ENCODE measurements at places on chromosomes 13 and 19.

DNA sequence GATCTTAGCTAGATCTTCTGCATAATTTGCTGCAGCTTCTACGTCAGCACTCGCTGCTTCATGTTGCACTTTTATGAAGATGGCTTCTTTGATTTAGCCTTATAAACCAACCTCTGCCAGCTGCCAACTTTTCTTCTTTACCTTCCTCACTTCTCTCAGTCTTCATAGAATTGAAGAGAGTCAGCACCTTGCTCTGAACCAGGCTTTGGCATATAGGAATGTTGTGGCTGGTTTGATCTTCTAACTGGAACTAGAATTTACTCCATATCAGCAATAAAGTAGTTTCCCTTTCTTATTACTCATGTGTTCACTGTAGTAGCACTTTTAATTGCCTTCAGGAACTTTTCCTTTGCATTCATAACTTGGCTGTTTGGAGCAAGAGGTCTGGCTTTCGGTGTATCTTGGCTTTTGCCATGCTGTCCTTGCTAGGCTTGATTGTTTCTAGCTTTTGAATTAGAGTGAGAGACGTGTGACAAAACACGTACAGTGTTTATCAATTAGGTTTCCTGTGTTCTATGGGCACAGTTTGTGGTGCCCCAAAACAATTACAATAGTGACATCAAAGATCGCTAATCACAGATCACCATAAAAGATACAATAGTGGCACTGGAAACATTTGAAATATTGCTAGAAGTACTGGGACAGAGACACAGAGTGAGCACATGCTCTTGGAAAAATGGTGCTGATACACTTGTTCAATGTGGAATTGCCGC, 50.7 kb downstream of the NDFIP2 start:
- peak; percentile 7 for DNase-seq

DNA sequence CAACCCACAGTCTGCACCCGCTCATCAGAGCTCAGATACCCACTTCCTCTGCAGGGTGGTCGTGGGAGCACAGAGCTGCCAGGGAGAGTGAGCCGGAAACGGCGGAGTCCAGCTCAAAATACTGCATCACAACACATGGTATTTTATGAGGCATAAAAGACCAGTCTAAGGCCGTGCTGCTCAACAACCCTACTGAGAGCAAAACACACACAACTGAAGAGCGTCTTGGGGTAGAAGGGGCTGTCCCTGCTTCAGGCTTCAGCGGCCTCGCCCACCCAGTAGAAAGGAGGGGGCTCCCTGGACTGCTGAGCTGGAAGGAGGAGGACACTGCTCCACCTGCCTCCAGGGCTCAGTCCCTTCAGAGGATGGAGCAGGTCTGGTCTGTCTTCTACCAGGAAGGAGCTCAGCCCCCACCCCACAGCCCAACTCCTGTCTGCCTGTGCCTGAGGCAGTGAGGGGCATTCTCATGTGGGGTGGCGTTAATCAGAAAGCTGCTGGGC, 36.9 kb downstream of the NAXD start:
- DNase-seq, result no peak

GRCh38 chr19:50178320-50178719, 15.2 kb upstream of the IZUMO2 start:
- DNase-seq, result no peak

DNA sequence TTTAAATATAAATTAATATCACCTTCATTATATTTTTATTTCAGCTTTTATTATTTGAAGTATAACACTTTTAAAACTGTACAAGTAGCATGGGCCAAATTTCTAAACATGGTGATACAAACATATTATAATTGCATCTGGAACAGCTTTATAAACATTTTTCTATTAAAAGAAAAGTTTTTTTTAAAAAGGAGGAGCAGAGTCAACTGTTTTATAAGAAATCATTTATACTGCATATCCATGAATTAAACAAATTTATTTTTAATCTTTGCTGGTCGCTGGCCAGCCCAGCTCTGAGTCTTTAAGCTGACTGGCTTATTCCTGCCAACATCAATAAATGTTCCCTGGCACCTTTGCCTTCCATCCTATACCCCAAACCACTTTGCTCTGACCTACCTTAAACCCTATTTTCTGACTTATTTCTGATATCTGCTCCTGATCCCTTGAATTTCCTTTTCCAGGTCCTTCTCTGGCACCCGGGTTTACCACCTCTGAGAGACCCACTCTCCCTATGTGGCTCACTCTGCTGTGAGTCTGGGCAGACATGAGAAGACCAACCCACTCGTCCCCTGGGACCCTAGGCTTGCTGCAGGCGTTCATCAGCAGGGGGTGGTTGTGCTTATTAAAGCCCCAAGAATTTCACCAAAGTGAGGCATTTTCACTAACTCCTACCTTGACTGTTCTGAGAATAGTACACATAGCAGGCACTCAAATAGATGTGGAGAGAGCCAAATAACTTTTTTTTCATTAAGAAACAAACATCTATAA, 220.3 kb downstream of the KLF12 start:
- DNase-seq, result no peak

DNA sequence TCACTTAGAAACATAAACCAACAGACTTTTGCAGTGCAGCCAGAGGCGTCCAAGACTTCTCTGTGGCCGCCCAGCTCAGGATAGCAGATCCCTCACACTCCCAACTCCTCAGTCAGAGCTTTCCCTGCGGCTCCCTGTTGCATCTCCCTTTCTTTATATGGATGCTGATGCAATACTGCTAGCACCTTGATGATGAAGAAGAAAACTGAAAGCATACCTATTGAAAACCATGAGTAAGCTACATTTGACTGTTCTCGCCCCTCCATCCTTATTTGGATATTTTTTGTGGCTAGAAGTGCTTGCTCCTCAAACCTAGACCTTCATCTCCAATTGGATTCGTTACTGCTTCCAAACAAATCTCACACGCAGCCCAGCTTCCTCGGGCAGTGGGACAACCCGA, 57.3 kb upstream of the UBL3 start:
- no peak for DNase-seq

GRCh38 chr13:113545455-113545930, 39.1 kb upstream of the TFDP1 start:
- no peak for DNase-seq

- no peak for DNase-seq
Observed at GRCh38 chr19:49455773-49456172, 2.7 kb downstream of the ALDH16A1 start.

DNA sequence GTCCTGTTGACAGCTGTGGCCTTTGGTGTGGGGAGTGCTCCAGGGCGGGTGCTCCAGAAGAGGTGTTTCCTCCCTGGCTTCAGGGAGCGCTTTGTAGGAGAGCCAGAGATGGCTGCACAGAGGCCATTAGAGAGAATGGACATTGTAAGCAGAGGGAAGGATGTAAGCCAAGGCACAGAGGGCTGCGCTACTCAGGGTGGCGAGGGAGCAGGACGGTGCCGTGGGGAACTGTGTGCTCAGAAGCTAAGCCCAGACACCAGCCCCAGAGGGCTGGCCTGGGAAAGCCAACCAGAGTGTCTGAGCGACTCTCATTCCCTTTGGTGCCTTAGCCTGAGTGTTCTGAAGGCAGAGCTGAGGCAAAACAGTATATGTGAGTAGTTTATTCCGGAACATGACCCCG, 92.2 kb downstream of the TSHZ3 start:
- no peak for DNase-seq

DNA sequence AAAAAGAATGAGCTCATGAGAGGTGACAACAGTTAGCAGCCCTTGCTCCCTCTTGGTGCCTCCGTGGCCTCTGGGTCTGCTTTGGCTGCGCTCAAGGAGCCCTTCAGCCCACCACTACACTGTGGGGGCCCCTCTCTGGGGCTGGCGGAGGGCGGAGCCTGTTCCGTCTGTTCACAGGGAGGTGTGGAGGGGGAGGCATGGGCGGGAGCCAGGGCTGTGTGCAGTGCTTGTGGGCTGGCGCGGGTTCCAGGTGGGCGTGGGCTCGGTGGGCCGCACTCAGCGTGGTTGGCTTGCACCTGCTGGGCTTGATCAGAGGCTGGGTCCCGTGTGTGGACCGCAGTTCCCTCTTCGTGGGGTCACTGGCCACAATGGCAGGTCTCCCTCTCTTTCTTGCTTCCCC, 953.4 kb upstream of the PRR20A start:
- no peak for DNase-seq

DNA sequence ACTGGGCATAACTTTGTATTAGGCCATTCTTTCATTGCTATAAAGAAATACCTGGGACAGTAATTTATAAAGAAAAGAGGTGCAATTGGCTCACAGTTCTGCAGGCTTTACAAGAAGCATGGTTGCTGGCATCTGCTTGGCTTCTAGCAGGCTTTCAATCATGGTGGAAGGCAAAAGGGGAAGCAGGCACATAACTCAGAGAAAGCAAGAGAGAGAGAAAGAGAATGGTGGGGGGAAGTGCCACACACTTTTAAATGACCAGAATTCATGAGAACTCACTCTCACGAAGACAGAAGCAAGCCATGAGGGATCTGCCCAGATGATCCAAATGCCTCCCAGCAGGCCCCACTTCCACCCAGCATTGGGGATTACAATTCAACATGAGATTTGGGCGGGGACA, 179.7 kb downstream of the SPRY2 start:
- DNase-seq, result no peak

- no peak for DNase-seq
Observed at GRCh38 chr19:40719414-40719894, 2.5 kb downstream of the ITPKC start.

DNA sequence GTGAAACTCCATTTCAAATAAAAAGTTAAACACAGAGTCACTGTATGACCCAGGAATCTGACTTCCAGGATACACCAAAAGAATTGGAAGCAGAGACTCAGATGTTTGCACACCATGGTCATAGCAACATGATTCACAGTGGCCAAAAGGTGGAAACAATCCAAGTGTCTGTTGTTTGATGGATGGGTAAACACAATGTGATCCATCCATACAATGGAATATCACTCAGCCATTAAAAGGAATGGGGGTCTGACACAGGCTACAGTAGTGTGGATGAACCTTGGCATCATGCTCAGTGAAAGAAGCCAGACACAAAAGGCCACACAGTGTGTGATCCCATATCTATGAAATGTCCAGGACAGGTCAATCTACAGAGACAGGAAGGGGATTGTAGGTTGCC, 174.3 kb downstream of the PTPRS start:
- DNase-seq, result no peak

DNA sequence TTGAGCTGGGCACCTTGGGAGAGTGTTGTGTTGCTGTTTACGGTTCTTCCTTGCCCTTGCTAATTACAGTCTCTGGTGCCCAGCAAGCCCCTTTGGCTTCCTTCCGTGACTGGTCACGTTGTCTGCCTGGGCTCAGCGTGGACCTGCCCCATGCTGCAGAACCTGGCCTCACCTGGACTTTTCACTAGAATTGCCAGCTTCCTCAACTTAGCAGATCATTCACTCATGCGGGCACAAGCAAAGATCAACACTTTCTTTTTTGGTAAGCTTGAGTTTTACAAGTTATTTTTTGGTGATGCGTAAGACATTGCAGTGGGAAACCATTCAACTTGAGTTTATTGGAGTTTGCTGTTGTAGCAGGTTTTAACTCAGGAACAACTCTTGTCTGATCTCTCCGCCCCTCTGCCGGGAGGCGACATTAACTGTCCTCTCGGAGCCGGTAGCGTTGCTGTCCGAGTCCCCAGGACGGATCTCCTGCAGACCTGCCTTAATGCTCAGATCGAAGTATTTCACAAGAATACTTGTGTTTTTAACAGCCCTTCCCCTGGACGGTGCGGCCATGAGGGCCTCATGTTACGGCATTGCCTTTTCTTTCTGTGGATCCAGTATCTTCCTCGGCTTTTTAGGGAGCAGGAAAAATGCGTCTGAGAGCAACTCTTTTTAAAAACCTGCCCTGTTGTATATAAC, 15.7 kb upstream of the TEX29 start:
- no peak for DNase-seq

- no peak for DNase-seq
Observed at GRCh38 chr13:105297839-105298238, 1237.6 kb downstream of the EFNB2 start.

DNA sequence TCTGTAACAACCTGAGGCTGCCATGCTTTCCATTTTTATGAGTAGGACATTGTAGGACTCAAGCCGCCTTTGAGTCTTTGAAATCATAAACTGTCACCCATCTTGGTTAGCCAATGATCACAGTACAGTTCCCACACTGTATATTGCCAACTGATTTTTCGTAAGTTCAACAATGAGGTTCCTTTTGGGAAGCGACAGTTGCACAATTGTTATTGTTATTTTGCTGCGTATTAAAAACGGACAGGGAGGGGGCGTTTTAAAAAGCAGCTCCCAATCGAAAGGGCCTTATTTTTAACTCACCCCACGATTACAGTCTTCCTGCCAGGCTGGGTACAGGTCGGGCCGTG, 601 bp downstream of the SLC46A3 start:
- peak; percentile 23 for DNase-seq

DNA sequence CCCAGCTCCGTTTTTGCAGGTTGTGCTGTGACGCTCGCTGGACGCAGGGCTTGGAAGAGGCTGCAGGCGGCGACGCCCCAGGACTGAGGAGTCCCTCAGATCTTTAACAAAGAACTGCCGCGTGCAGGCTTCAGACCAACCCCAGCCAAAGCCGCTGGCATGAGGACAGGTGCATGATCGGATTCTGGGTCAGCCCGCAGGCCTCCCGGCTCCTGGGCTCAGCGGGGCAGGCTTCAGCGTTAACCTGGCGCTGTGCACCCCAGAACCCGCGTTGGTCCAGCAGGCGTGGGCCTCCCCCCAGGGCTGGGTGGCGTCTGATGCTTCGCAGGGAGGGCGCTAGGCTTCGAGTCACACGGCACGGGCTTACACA, 920 bp upstream of the TIMM13 start:
- DNase-seq, result peak; percentile 62

DNA sequence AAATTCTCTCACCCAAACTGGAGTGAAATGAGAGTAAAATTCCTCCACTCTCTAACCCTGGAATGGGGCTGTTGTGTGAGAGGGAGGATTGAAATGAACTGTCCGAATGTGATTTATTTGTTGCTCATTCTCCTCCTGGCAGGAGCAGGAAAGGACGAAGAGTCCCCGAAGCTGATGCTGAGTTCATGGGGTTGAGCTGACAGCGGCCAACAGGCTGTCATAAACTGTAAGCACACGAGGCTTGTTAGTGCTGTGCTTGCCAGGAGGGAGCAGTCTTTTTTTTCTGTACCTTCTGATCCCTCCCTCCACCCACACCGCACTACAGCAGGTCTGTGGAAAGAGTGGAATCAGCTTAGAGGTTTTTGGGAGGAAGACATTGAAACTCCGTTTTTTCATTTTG, 33.1 kb upstream of the ZNF331 start:
- no peak for DNase-seq

DNA sequence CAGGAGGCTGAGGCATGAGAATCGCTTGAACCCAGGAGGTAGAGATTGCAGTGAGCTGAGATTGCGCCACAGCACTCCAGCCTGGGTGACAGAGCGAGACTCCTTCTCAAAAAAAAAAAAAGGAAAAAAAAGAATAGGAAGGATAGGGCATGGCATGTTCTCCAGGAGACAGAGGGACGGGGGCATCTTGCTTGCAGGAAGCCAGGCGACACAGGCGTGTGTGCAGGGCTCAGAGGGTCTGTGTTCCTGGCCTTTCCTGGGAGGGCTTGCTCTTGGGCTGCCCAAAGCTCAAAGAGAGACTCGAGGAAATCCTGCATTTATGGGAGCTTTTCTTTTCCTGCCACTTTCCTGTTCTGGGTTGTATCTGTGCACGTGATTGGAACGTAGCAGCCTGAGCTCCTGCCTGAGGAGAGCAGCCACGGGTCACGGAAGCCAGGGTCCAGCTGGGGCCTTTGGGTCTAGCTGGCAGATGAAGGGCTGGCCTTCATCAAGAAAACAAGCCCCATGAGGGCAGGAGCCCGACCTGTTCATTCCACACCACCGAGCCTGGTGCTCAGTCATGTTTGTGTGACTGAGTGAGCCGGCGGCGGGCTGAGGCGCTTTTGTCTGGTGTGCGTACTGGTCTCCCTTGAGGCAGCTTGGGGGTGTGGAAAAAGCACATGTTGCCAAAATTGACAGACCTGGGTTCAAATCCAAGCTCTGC, 44.5 kb downstream of the CAPN12 start:
- no peak for DNase-seq
